Activated CD4-positive, CD25-positive, alpha-beta regulatory T cell (primary cell): ENCODE measurements at places on chromosomes 3 and 15.
A peak's percentile ranks its signal among the peaks of the same experiment; 100 is the strongest.

GRCh38 chr3:149299938-149300801 lies 33.3 kb downstream of the TM4SF18 start:
- DNase-seq, result no peak

DNA sequence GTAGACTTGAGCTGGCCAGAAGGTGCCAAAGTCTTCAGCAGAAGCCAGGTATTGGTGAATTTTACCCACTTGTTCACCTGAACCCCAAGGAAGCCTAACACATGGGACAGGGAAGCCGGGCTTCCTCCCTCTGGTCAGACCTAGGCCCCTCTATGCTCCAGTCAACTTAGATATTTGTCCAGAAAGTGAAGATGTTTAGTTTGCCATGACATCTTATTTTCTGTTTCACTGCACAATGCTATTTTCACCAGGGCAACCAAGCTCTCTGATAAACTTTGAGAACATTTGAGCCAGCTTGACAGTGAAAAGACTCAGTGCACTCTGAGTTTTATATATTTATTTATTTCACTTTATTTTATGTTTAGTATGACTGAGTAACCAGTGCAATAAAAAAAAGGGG lies 71.0 kb downstream of the SOX14 start:
- DNase-seq, result no peak

- DNase-seq, result no peak
These were observed 43.1 kb downstream of the FSTL1 start for GRCh38 chr3:120407508-120408287.

DNA sequence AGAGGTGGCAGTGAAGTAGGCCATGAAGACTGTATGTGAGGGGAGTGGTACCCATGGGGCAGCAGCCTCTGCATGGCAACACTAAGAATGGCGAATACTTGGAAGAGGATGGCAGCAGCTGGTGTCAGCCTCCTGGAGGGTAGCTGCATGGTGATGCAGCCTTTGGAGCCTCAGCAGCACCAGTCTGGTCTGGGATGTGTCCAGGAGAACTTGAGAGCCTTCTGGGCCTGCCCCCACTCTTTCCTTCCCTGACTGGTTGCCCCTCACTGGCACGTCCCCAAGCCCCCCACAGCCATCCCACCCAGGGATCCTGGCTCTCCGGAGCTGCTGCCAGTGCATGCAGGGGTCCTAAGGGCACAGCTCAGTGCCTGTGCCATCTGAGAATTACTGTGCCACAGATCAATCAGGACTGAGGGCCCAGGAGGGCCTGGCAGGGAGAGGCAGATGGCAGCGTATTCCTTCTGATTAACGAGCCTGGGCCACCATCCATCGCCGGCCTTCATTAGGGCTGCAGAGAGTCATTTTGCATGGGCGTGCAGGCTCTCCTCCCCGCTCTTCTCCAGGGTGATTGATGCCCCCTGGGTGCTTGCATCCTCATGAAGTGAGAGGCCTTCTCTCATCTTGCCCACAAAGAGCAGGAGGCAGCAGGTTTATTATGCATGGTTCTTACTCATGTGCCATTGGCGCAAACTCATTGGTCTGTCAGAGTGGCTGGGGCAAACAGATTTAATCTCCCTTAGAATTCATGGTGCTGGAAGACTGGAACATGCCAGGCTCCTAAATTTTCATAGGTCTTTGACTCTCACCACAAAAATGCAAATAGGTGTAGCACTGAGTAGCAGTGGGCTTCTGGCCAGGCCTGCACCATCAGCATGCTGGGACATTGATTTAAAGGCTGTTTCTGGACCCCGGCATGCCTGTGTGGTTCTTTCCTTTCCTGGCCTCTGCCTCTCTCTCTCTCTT lies 116.8 kb downstream of the EPHB1 start:
- DNase-seq, result no peak

DNA sequence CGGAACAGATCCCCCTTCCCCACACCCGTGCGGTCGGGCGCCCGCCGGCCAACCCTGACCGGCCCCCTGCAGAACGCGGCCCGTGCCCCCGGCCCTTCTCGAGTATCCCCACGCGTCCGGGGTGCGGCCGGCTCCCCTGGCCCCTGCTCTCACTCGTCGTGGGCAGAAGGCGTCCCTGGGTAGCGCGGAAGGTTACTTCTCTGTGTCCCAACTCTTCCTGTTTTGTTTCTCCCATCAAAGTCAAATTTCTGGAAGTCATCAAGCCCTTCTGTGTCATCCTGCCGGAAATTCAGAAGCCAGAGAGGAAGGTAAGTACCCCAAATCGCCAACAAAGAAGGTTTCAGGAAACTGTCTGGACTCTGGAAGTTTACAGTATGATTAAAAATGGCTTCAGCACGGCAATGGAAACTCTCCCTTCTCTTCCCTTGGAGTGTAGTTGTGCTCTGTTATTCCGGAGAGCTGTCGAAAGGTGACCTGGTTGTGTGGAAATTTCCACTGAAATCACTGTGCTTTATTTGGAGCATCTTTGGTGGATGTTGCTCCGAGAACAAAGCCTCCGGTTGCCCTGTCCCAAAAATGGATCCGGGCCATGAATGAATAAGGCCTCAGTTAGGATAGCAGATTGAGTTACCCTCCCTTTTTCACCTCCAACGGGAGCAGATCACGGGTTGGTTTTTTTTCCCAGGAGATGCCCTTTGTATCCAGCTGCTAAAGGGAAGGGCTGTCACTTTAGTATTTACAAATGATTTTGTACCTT lies 536 bp downstream of the SEC61A1 start:
- no peak for DNase-seq

- no peak for DNase-seq
These were observed 141.6 kb upstream of the SLC2A2 start for GRCh38 chr3:171168086-171168485.

GRCh38 chr3:128559486-128560225 lies 66.7 kb upstream of the GATA2 start:
- no peak for DNase-seq

DNA sequence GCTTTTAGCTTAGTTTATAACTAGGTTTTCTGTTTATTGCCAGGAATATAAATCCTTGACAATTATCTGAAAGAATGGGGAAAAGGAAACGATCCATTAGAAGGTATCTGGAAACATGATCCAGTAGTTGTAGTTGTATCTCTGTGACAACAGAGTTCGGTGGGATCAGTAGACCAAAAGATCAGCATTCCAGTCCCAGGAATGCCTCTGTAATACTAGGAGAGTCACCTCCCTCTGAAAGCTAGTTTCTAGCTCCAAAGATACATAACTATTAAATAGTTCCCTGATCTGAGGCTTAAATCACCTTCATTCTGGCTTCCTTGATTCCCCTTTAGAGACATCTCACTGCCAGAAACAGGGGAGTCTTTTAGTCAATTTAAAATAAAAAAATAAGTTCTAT lies 34.1 kb downstream of the MB21D2 start:
- no peak for DNase-seq

DNA sequence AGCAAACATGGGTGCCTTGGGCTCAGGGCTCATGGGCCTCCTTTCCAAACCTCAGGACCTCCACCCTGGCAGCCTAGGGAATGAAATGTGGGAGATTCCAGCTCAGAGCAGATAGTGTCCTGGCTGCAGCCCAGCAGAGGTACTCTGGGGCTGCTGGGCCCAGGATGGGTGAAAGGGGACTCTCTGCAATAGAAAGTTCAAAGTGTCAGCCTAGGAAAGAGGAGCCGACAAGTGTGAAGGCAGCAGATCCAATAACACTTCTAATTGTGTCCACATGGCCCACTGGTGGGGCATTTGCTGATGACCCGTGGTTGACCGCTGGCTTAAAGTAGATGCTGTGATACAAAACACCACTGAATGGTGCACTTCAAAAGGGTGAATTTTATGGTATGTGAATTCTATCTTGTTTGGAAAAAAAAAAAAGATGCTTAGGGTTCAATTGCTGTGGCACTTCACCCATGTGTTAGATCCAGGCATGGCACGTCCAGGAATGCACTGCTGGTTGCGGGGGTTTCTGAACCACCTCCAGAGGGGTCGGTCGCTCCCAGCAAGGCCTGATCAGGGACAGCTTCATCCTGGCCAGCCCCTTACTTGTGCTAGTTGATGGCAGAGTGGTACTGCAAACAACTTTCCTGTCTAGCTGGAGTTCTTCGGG lies 20.9 kb downstream of the AMOTL2 start:
- DNase-seq, result no peak

DNA sequence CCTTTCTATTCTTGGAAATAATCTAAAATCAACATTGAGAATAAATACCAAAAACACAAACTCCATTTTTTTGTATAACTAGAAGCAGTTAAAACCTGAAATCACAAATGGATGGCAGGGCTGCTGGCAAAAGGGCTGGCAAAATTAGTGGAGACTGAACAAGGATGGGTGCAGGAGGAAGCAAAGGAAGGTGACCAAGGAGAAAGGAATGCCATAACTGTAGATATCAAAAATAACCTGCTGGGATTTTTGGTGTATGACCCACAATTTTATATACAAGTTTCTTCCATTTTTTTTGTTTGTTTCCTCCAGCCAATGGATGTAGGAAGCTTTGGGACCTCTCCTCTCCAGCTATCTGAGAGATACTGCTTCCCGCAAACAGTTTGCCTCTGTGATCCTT lies 12.7 kb downstream of the CFAP44 start:
- DNase-seq, result no peak

- peak; percentile 70 for DNase-seq
These were observed at the start of gene STIMATE for GRCh38 chr3:52897130-52898122. STIMATE (minus strand) TSS chr3:52897548; CDS start chr3:52897450, 98 bp downstream.

- no peak for DNase-seq
These were observed 394.2 kb downstream of the EDEM1 start for GRCh38 chr3:5581743-5582142.

DNA sequence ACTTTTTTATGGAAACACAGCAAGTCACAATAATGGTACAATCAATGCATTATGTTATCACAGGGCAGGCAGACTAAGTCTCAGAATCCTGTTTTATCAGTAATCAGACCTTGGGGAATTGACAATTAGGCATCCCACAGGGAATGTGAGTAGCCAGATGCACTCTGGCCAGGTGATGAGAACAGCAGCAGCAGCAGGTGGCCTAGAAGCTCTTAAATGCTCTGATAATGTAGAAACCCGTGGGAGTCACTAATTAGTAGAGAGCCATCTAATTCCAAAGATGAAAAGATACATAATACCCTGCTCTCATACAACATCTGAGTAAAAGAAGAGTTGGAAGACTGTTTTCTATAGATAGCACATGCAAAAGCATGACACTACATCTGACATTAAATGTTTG lies 12.6 kb downstream of the CEP152 start:
- no peak for DNase-seq

DNA sequence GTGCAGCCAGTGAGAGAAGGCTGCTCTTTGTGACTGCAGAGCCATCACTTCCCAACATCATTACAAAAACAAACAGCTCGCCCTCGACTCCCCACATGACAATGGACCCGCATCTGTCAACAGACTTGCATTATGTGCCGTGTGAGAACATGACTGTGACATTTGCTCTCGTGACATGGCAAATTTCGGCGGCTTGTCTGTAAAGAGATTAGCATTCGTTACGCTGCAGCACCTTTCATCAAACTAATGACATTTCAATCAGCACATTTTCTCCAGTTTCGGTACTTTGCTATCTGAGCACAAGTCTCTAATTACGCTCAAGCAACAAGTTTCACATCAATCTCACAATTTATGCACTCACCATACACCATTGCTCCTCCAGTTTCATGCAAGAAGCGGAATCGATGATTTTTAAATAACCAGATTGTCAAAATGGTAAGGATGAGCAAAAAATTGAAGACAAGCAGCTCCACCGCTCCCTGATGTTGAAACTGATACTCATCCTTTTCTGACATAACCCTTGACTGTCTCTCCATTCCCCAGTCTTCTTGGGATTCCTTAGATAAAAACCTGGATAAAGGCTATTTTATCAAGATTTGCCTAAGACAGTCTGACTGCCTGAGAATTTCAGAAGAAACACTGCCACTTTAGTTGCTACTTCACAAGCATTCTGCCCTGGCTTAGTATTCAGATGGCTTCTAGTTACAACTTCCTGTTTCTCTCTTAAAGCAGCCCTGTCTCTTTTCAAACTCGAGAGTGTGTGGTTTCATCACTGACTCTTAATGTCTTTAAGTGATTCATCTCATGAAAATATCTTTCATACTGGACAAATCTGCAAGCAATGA lies at the start of gene SLC9A9:
TSS of gene SLC9A9 (minus strand) at position 682 of the 845 bp plus-strand sequence. CDS start at position 536, 146 bp downstream.
- peak; percentile 2 for DNase-seq

DNA sequence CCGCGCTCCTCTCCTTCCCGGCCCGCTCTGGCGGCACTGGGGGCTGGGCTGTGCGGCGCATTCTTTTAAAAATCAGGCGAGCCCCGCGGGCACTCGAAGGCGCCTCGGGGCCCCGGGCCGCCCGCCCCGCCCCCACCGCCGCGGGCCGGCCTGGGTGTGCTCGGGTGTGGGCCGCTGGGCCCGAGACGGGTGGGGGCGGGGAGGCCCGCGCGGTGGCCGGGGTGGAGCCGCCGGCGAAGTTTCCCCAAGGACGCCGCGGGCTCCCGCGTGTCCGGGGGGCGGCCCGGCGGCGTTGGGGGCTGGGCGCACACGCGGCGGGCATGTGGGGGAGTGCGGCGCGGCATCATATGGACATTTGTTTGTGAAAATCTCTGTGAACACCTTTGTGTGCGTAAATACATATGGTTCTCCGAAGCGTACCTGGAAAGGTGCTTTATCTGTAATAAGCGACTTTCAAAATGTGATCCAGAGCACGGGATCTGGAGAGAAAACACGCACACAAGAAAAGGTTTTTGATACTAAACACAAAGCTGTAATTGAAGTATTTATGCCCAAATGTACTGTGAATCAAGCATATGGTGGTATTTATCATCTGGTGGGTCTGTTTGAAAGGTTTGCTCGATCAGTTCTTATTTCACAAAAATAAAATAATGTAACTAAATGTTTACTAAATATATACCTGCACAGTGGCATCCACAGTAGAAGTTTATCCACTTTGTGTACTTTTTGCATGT lies 612 bp upstream of the TBL1XR1 start:
- DNase-seq, result peak; percentile 52

DNA sequence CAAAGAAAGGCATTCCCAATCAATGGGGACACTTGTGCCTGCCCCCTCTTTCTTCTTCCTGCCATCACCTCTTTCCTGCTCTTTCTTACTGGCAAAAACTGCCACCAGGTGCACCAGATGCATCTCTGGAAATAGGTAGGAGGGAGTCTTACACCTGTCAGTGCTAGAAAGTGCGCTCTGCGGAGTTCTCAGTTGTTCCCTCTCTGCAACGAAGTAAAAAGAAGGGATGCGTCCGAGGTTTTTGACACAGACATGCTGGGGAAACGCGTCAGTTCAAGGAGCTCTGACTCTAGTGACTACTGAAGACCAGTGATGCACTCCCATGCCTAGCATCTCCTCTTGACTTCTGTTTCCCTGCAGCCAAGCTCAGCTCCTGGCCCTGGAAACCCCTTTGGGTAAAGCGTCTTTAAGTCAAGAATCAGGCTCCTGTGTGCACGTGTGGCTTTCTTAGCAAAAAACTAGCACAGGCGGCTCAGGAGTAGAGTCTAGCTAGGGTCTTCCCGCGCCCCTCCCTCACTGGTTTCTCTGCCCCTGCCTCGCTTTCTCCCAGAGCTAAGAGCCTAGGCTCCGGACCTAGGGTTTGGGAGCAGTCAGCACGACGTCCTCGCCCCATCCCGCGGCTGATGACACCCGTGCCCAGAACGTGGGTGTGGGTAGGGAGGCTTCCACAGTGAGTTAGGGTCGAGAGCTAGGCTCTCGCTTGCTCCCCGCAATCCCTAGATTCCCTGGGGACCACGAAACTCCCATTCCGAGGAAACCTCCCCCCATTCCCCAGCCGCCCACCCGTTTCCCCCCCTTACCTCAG lies 564 bp upstream of the GRM7 start:
- no peak for DNase-seq

- DNase-seq, result no peak
These were observed 123.3 kb downstream of the NFKBIZ start for GRCh38 chr3:101972430-101973162.

GRCh38 chr15:47409600-47409999 lies 307.7 kb upstream of the SEMA6D start:
- DNase-seq, result no peak

GRCh38 chr3:177358977-177359592 lies 161.8 kb upstream of the TBL1XR1 start:
- no peak for DNase-seq

- no peak for DNase-seq
These were observed 34.8 kb downstream of the ATG7 start for GRCh38 chr3:11306817-11307589.
